Activated gamma-delta T cell (primary cell): ENCODE measurements at places on chromosomes 2 and 18.

DNA sequence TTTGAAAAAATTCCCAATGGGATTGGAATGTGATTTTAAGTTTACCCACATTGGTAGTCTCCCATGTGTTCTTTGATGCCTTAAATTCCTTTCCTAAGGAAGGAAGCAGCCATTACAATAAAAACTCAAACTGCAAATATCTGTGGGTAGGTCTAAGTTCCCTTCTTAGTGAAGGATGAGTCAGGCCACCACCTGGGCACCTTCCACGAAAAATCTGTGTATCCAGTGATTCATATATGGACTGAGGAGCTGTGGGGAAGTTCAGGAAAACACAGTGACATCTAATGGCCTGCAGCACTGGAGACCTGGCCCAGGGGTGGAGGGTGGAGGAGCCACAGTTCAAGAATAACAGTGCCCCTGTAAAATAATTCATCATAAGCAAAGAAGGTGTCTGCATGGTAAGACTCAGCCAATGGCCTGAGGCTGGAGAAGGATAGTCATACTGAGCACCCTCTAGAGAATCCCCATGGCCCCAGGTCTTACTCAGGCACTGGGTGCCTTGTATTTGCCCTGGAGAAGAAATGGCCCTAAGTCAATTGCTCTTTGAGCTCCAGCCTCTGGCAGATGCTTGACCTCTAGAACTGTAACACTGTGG, 248.6 kb downstream of the SP3 start:
- DNase-seq = no peak

- no peak for DNase-seq
These were observed 160.9 kb upstream of the VRK2 start for GRCh38 chr2:57885742-57886141.

GRCh38 chr18:62330650-62331049, 5.5 kb downstream of the TNFRSF11A start:
- no peak for DNase-seq

DNA sequence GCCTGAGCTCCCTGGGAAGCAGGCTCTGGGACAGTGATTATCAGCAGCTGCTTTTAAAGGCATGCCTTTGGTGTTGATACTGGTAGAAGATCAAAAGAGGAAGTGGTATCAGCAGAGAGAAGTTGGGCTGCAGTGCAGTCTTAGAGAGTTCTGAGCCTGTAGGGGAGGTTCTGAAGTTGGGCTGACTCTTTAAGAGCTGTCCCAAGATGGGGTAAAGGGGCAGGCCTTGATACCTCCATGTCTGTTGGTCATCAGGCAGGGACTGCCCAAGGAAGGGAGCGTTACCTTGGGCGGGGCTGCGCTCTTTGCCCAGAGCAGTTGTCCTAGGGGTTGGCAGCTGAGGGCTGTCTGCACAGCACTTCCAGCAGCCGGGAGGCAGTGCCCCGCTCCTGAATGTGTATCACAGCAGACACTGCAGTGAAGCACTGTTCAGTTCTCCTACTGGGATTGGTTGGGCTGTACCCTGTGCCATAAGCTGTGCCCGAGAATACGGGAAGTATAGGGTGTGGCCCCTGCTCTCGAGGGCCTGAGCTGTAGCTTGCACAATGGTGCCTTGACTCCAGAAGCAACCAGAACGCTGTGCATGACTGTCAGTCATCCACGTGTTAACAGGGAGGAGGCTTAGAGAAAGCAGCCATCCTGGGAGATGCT, 177.0 kb downstream of the CTIF start:
- DNase-seq = no peak

- no peak for DNase-seq
These were observed 43.0 kb upstream of the DSG1 start for GRCh38 chr18:31274931-31275330.
